Naive thymus-derived CD4-positive, alpha-beta T cell (primary cell): ENCODE measurements at places on chromosomes 11 and 22. TPM values are rescaled to one million over a fixed set of nuclear protein-coding genes. Genes with fewer than 3 reads are reported as not detected.

- DNase-seq = no peak
These were observed 40.4 kb downstream of the C11orf58 start for GRCh38 chr11:16778876-16779275.

DNA sequence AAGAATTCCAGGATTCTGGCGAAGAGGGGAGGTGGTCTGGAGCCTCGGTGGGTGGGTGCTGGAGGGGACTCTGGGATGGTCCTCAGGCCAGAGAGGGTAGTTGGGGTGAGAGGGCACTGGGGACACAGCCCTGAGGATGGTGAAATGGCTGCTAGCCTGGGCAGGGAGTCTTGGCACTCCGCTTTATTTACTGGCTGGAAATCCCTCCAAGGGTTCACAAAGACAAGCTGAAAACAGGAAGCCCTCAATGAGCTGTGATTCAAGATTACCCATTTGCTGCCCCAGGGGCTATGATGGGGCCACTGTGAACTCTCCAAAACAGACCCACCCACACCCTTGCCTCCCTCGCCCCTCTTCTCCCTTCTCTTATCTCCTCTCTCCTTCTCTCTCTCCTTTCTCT lies 71.9 kb downstream of the FBXO7 start:
- DNase-seq = no peak

DNA sequence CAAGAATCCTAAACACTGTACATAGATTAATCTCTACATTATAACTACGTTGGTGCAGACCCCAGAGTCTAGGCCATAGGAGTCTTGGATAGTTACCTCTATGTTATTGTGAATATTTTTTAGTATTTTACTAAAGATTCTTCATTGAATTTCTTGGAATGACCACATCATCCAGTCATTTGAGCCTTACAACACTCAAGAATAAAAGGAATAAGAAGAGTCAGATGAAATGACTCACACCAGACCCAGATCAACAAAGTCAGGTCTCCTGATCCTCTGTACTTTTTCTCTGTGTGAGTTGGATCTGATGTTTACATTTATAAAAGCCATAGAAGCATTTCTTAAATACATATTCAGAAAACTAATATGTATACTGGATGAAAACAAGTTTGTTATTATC lies 179.2 kb upstream of the ARHGAP20 start:
- no peak for DNase-seq

DNA sequence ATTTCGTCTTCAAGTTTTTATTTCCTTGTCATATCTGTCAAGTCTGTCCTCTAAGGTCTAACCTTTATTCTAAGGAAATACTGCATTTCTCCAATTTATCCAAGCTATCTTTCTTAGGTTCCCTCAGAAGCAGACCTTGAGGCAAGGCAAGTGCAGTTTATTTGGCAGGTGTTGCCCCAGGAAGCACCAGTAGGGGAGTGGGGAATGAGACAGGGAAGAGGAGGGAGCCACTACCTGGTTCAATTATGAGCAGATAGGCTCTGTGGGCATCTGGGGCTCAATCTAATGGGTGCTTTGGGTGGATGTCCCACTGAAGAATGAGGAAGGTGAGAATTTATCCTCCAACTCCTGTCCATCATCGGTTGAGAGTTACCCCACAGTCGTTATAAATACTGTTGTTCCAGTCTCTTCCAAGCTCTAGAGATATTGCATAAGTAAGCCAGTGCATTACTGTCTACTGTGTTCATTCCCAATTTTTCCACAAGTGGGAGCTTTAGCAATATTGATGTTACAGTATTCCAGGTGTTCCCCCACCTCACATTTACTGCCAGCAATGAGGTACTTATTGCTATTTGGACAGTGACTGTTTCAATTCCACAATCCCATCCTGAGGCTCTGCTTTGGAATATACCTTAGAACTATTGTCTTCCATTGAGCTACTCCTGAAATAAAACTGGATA lies 154.9 kb upstream of the CEP126 start:
- DNase-seq = no peak

GRCh38 chr11:93028960-93029522 lies 59.6 kb downstream of the MTNR1B start:
- DNase-seq = no peak

- no peak for DNase-seq
These were observed 36.6 kb upstream of the NCR3LG1 start for GRCh38 chr11:17314904-17315426.

The KDELR3 gene
- not detected for total RNA-seq

DNA sequence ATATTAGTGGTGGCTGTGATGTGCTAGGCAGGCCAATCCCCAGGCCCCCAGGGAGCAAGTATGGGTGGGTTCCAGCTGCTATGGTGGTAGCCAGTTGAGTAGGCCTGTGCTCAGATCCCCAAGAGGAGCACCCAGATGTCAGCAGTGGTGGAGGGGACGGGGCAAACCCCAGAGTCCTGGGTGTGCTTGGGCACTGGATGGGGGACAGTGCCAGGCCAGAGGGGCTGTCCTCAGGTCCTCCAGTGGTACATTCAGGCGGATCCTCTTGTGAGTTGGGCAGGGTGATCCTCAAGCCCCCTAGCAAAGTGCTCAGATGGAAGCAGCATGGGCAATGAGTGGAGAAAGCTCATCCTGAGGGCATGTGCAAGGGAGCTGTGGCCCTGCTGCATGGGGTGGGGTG lies 26.0 kb downstream of the CFAP300 start:
- DNase-seq = no peak

The CRYBA4 gene
- not detected for total RNA-seq

DNA sequence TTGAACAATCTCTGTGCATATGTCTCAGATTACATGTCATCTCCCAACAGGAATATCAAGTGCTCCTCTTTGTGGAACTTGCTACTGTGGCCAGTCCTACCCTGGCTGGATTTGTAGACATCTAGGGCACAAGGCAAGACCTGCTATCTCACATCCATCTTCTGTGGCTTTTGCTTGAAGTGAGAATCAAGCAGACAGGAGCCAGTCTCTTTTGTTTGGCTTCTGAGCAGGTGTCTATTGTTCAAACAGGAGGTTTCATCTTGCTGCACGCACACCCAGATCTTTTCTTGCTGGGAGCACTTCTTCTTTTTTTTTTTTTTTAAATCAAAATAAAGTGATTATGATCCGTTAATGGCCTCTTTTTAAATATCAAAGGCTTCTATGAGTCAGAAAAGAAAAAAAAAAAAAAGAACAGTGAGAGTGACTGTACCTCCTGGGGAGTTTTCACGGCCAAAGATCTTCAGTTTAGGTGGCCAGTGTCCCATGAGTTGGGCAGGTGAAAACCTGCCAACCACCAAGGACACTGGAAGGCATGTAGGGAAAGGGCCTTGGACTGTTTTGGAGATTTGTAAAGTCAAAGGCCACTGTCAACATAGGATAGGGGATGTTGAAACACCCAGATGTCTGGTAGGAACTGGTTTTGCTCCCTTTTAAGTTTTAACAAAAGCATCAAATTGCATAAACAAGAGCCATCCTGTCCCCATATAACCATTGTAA lies 78.1 kb downstream of the CD44 start:
- DNase-seq = peak; percentile 70

GRCh38 chr22:31278151-31278621 lies 14.1 kb downstream of the PIK3IP1 start:
- no peak for DNase-seq

The CDCA5 gene
- 0.73 TPM for total RNA-seq

The PNPLA5 gene
- not detected in 2 replicates for total RNA-seq

DNA sequence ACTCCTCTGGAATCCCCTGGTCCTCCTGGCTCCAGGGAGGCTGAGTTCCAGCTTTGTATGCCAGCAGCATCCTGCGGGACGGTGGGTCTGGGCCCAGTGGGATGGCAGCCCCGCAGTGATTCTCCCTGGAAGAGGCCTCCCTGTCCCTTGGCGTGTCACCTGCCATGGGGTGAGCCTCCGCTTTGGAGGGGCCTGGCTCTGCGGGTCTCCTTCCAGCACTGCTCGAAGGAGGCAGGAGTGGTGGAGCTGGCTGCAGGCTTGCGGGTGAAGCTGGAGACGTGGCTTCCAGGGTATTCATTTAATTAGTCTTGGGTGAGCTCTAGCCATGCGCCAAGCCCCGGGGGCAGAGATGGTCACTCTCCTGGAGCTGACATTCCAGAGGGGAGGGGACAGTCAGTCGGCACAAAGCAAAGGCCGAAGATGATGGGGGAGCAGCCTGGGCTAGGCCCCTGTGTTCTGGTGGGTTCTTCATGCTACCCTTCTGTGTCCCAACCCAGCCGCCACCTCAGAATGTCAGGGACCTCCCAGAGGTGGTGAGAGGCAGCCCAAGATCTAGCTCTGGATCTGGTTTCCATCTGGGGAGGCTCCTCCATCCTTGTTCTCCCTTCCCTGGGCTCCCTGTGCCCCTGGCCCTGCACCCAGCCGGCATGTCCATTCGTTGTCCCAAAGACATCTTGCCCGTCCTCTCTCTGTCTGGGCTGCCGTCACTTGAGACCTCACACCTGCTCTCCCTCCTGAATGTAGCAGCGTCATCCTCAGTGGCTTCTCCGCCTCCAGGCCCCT lies 1332.5 kb downstream of the BRD1 start:
- peak; percentile 6 for DNase-seq

The TRIM68 gene
- total RNA-seq = 12.4 and 13.4 TPM in 2 replicates

DNA sequence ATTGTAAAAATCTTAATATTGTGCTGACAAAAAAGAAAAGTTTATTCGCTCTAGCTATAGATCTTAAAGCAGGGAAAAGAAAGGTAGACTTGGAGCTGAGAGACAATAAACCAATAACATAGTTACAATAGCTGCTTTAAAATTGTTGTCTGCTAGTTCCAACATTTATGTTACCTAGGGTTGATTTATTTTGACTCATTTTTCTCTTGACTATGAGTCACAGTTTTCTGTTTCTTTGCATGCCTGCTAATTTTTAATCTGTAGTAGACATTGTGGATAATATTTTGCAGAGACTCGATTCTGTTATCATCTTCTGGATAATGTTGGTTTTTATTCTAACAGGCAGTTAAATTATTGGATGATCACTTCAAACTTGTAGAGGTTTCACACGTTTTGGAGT lies 83.1 kb upstream of the TRPC6 start:
- no peak for DNase-seq

DNA sequence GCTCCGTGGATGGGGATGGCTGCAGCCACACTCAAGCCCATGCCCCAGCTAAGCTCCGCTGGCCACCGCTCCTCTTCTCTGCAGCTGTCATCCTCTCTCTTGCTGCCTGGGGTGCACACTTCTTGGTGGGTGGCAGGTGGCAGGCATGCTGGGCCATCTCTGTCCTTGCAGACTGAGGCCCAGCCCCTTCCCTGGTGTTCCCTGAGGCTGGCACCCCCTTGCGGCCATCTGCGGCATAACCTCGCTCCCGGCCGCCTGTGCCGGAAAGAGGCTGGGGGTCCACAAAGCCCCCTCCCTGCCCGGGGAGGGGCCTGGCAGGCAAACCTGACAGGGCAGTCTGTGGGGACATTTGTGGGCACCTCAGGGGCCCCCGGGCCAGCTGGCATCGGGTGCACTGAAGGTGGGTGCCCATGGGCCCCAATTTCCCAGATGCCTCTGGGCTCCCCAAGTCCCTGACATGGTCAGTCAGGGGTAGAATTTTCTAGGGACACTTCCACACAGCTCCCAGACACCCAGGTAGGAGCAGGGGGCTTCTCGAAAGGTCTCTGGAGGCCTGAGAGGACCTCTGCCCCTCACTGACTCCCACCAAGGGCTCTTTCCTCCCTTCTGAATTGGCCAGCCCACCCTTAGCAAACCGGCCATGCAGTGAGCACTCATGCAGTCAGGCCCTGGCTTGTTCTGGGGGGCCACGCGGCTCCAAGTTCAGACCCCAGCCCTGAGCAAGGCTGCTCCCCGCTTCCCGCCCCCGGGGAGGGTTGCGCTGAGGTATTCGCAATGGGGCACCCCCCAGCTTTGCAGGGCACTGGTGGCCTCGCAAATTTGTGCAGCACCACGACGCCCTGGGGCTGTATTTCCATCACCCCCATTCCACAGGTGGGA lies 23.5 kb upstream of the TH start:
- peak; percentile 19 for DNase-seq

GRCh38 chr11:19595840-19596751 lies 116.5 kb upstream of the NAV2 start:
- DNase-seq = no peak

The TBX10 gene
- not detected for total RNA-seq

DNA sequence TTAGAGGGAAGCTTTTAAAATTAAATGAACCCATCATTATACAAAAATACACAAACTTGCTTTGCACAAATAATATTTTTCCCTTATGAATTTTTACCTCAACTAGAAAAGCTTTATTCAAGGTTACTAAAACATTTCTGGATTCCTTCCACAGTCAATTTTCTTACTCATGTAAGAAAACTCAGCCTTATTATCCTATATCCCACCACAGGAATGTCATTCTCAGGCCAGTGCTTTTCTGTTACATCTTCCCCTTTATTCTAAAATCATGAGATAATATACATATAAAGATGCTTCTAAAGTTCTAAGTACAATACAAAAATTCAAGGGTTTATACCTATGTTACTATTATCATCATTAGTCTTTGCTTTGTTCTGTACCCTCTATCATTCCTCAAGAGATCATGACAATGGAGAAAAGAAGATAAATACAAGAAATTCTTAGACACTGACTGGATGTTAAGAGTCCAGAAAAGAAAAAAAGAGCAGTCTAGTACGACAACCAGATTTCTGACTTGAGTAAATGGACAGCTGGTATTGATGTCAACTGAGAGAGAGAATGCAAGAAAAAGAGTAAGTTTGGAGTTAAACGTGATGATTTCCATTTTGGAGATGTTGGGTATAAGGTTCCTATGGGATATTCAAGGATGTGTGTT lies 60.3 kb downstream of the MTMR2 start:
- DNase-seq = no peak

GRCh38 chr11:64124147-64124546 lies 41.8 kb downstream of the MACROD1 start:
- DNase-seq = no peak

The EMID1 gene
- total RNA-seq = not detected in 2 replicates

The BIRC3 gene
- 160 and 165 TPM in 2 replicates for total RNA-seq

DNA sequence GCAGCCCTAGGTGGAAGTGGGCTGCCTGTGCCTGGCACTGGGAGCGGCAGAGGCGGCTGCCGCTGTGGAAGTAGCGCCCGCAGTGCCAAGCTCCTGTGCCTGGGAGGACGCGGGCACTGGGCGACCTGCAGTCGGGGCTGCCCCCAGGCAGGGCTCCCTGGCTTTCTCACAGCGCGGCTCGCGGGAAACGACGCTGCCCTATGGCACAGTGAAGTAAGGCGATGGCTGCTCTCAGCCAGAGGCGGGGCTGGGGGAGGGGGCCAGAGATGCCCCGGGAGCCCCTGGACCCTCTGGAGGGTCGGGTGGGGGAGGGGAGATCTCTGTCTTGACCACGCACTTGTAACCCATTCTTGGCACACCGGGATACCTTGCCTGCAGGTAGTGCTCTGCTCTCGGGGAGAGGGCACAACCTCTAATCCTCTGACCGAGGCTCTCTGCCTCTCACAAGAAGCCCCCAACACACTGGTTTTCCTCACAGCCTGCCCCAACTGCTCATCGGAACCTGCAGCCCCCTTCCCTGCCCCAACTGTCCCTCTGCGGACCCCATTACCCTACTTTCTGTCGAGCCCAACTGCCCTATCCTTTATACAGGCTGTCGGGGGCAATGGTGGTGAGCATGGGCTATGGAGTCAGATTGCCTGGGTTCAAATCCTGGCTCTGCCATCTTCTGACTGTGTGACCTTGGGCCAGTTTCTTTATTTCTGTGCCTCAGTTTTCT lies 32.2 kb upstream of the TRIM29 start:
- DNase-seq = no peak

The DSCAML1 gene
- 1.3 TPM for total RNA-seq

The CCDC87 gene
- not detected for total RNA-seq
